Stimulated activated CD4-positive, alpha-beta T cell treated with anti-CD3 and anti-CD28 coated beads, Interleukin-15, amount 100 ng/mL, for 48 hours (primary cell): ENCODE measurements at places on chromosomes 1 and 21.

DNA sequence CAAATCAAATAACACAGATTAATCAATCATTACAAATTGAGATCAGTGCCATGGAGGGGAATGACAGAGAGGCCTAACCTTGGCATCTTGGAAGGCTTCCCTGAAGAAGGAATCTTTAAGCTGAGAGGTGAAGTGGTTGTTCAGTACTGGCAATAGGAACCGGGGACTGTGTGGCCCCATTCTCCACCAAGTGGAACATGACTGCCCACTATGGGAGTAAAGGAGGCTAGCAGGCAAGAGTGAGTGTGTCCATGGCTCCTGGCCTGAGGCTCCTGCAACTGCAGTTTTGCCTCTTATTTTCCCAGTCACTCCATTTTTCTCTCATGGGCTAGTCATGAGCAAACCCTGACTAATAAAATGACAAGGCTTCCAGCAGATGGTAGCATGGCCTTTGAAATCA lies 112.2 kb upstream of the GJB5 start:
- DNase-seq: no peak

DNA sequence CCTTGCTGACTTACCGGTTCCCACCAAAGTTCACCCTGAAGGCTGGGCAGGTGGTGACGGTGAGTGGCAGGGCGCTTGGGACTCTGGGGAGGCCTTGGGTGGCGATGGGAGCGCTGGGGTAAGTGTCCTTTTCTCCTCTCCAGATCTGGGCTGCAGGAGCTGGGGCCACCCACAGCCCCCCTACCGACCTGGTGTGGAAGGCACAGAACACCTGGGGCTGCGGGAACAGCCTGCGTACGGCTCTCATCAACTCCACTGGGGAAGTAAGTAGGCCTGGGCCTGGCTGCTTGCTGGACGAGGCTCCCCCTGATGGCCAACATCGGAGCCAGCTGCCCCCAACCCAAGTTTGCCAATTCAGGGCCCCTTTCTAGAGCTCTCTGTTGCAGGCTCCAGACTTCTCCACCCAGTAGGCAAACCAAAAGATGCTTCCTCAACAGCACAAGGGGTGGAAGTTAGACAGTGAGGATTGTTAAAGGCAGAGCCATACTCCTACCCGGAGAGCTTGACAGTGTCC lies 16.4 kb upstream of the SEMA4A start:
- DNase-seq: no peak

- no peak for DNase-seq
These were observed 220.6 kb upstream of the PKN2 start for GRCh38 chr1:88463401-88463985.

GRCh38 chr1:2544875-2545640 lies 11.1 kb upstream of the TNFRSF14 start:
- no peak for DNase-seq

GRCh38 chr1:216607067-216607697 lies 116.0 kb downstream of the ESRRG start:
- DNase-seq: no peak
